ENCODE measurements at places on chromosomes 6 and 20. TPM values are rescaled to one million over a fixed set of nuclear protein-coding genes. Genes with fewer than 3 reads are reported as not detected.

Gene ELOVL2
- not detected for total RNA-seq

Gene OTOR
- total RNA-seq: not detected

Gene SLC25A27
- total RNA-seq: not detected

Gene CDSN
- not detected for total RNA-seq

Gene STK35
- total RNA-seq: 14.9 TPM

Gene SPO11
- total RNA-seq: not detected

Gene BMP7
- total RNA-seq: not detected

Gene GPRC6A
- total RNA-seq: not detected

Gene PTGIS
- total RNA-seq: 1.9 TPM

Gene THBS2
- not detected for total RNA-seq

Gene TREML4
- total RNA-seq: not detected

Gene SLC32A1
- not detected for total RNA-seq

Gene PGBD1
- 3.6 TPM for total RNA-seq

Gene UBE2J1
- total RNA-seq: 30.1 TPM

Gene CDH4
- total RNA-seq: 0.13 TPM

Gene SIRPD
- total RNA-seq: 0.23 TPM

Gene C20orf202
- not detected for total RNA-seq

Gene PRDM13
- total RNA-seq: not detected

Gene LAMA2
- 0.26 TPM for total RNA-seq

Gene TRAPPC3L
- not detected for total RNA-seq

Gene ANKS1A
- total RNA-seq: 5.3 TPM

Gene CDKAL1
- 24.3 TPM for total RNA-seq

Gene DOK5
- not detected for total RNA-seq

Gene NOX3
- not detected for total RNA-seq

Gene CAP2
- total RNA-seq: not detected

Gene RNF217
- total RNA-seq: 0.52 TPM

Gene KCNQ5
- total RNA-seq: 10.0 TPM

Gene BHLHE23
- not detected for total RNA-seq

Gene WFDC11
- total RNA-seq: not detected

Gene SYNJ2
- 38.2 TPM for total RNA-seq

Gene BMP5
- not detected for total RNA-seq

Gene RGS17
- total RNA-seq: not detected

Gene PRKN
- not detected for total RNA-seq

Gene BNIP5
- total RNA-seq: not detected

Gene LAMP5
- total RNA-seq: not detected

Gene PTPRT
- not detected for total RNA-seq

Gene HEY2
- total RNA-seq: not detected

Gene PSORS1C1
- not detected for total RNA-seq

Gene HLA-DMB
- total RNA-seq: 14.4 TPM

Gene RAB44
- total RNA-seq: not detected

Gene RIPPLY2
- total RNA-seq: not detected

Gene WFDC10B
- total RNA-seq: not detected

Gene SOX18
- total RNA-seq: 0.13 TPM

Gene OPN5
- total RNA-seq: not detected

Gene SLC22A16
- total RNA-seq: not detected

Gene C20orf204
- 7.6 TPM for total RNA-seq

Gene NKX2-4
- total RNA-seq: not detected

Gene FAM184A
- total RNA-seq: 2.7 TPM
